ENCODE measurements at places on chromosomes 4 and X.

DNA sequence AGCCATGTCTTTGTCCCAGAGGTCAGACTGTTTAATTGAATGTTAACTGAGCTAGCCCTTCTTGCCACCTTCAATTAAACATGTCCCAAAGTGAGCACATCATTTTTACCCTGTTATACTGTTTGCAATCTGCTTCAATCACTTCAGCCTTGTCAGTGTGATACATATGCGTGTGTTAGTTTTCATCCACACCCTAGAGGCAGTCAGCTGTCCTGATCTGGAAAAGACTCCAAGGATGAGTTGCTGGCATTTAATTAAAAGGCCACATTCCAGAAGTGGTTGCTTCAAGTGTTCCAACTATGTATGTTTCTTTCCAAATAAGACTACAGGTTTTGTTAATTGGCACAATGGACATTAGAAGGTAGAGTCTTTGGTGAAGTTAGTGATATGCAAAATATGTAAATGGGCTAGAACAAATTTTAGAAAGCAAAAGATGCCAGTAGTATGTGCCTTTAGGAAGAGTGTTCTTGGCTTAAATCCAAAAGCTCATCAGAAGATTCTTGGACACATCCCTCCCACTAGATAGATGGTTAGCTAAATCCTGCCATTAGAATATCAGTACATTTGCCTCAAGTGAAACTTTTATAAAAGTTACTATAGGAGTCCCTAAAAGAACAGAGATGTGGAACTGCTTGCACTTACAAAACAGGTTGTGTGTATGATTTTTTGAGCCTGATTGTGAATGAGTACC, 79.5 kb upstream of the SLIT2 start:
- DNase-seq = no peak

GRCh38 chrX:10156199-10157031, at the start of gene CLCN4:
CLCN4 (plus strand) TSS chrX:10156975; CDS start chrX:10185033, 28,058 bp downstream.
- no peak for DNase-seq

DNA sequence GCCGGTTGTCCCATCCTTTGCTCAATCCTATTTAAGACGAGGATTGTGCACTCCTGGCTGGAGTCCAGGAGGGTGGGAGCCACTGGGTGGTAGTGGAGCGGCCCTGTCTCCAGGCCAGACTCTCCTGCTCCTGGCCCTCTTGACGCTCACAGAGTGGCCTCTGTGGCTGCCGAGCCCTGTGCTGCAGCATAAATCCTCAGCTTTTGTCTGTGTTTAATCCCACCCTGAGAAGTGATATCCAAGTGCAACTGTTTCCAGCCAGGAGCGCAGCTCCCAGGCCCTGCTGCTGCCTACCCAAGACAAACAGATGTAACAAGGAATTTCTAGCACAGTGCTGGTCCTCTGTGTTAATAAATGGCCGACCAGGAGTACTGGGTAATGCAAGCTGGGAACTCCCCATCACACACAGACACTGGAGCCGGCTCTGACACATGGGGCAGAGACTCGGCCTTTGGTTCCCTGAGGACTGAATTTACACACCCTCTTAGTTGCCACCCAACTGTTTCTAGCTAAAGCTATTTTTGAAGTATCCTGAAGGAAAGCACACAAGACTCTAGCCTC, 85.3 kb downstream of the GATB start:
- no peak for DNase-seq

GRCh38 chr4:105061136-105061696, 85.5 kb upstream of the TET2 start:
- no peak for DNase-seq

- no peak for DNase-seq
Observed at GRCh38 chrX:122055979-122056715, 1008.7 kb downstream of the GLUD2 start.

GRCh38 chr4:126853715-126854114, 779.0 kb upstream of the INTU start:
- DNase-seq = no peak

- DNase-seq = no peak
Observed at GRCh38 chr4:182465979-182466378, 222.8 kb downstream of the TENM3 start.

- DNase-seq = no peak
Observed at GRCh38 chr4:53543561-53543960, 47.7 kb downstream of the LNX1 start.

DNA sequence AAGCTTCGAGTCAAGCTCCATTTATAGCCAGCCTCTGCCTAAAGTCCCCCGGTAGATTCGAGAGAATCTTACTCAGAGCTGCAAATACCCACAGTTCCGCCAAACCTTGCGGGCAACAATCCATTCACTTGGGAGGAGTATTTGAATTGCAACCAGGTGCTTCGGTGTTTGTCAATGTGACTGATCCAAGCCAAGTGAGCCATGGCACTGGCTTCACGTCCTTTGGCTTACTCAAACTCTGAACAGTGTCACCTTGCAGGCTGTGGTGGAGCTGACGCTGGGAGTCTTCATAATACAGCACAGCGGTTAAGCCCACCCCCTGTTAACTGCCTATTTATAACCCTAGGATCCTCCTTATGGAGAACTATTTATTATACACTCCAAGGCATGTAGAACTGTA, 11.2 kb downstream of the CD40LG start:
- no peak for DNase-seq

GRCh38 chrX:64188901-64189300, 16.6 kb downstream of the AMER1 start:
- no peak for DNase-seq

DNA sequence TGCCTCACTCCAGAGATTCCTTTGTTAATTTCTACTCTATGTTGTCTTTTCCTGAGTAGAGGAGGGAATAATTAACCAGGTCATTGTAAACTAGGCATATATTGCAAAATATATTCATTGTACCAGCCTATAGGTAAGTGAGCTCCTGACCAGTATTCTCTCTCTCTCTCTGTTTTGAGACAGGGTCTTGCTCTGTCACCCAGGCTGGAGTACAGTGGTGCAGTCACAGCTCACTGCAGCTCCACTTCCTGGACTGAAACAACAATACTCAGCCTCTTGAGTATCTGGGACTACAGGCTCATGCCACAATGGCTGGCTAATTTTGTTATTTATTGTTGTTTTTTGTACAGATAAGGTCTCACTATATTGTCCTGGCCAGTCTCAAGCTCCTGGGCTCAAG, 198.3 kb downstream of the ARAP2 start:
- no peak for DNase-seq

DNA sequence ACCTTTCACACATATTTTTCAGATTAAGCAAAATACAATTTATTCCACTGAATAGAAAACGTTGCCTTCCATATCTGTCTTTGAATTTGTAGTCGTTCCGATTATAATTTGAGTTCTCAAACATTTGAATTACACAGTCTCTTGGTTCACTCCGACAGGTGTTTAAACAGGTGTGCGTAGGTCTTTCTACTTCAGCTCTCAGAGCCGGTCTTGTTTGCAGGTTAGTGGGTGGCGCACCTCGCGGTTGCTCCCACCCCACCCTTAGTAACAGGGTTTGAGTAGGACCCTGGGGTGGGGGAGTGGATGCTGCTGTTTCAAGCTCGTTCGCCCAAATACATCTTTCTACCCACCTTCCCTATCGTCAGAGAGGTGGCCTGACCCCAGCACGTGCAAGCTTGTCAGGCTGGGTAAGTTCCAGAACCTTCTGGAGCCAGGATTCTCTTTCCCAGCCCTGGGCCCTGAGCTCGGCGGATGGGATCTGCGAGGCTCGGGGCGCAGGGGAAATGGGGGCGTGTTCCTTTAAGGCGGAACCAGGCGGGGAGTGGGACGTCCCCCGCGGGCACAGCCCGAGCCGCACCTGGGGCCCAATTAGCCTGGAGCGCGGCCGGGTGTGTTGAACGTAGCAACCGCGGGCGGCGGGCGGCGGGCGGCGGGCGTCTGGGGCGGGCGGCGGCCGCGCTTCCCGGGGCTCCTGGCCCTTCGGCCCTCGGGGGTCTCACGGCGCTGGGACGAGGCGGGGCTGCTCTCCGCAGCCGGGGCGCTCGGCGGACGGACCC, at the start of gene FAM149A:
Gene FAM149A (plus strand): TSS at position 591 of the 776 bp plus-strand sequence.
- no peak for DNase-seq

GRCh38 chr4:37769391-37769989, 57.0 kb upstream of the PGM2 start:
- DNase-seq = no peak

All from DND-41 (cell line).